ENCODE measurements at places on chromosomes 5 and 9. TPM values are rescaled to one million over a fixed set of nuclear protein-coding genes. Genes with fewer than 3 reads are reported as not detected.
A peak's percentile ranks its signal among the peaks of the same experiment; 100 is the strongest.

- no peak for DNase-seq
These were observed 123.2 kb downstream of the SPOCK1 start for GRCh38 chr5:137375741-137376526.

DNA sequence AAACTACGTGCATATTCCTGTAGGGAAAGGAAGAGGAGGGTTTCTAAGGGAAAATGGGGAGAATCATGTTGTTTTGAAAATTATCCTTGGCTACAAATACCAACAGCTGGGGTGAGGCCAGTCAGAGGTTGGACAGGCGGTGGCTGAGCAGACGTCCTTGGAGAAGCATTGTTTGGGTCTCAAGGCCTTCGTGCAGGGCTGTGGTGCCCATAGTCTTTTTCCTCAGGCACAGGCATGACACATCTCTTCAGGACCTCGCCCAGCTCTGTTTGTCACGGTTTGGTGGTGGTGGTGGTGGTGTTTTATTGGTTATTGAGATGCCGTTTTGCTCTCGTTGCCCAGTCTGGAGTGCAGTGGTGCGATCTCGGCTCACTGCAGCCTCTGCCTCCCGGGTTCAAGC, 27.8 kb upstream of the EGFL7 start:
- DNase-seq, result peak; percentile 44

- DNase-seq, result peak; percentile 77
These were observed 11.3 kb upstream of the DIPK1B start for GRCh38 chr9:136700959-136701667.

TMC1 gene
- total RNA-seq, result 0.40 TPM

Measured in myocyte (in vitro differentiated cells).